ENCODE measurements at places on chromosomes 1 and 21.

- DNase-seq: no peak
Measured at GRCh38 chr1:69733061-69733460, 165.3 kb downstream of the LRRC7 start.

DNA sequence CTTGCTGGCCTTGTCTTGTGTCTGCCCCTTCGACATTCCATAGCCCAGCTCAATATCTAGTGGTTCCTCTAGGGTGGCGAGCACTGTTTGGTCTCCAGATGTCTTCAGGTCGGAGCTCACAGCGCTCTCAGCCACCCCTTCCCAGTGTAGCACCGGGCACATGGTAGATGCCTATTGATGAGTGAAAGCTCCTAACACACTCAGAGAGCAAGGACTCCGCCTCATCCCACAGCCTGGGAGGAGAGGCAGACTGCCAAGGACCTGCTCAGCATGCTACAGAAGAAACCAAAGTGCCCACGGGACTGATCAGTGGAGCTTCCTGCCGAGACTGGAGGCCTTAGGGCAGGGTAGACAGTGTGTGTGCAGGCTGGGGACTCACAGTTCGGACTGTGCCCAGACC is 10.9 kb downstream of the PCSK9 start:
- peak; percentile 38 for DNase-seq

DNA sequence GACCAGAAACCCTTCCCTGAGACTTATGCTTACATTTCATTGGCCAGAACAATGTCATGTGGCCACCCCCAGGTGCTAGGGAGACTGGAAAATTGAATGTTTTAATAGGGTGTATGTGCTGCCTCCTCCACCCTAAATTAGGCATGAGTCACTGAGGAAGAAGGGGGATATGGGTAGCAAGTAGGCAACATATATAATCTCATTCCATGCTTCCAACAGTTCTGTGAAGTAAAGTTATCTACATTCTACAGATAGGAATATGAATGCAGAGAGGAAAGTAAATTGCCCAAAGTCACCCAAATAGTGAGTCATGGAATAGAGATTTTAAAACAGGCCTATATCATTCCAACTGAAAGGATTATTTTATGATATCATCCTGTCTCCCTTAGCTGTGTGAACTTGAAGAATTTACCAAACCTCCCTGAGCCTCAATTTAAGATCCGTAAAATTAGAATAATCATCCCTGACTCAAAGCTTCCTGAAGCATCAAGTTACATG is 168.6 kb upstream of the FGGY start:
- no peak for DNase-seq

- DNase-seq: no peak
Measured at GRCh38 chr1:118338936-118339335, 153.9 kb upstream of the SPAG17 start.

DNA sequence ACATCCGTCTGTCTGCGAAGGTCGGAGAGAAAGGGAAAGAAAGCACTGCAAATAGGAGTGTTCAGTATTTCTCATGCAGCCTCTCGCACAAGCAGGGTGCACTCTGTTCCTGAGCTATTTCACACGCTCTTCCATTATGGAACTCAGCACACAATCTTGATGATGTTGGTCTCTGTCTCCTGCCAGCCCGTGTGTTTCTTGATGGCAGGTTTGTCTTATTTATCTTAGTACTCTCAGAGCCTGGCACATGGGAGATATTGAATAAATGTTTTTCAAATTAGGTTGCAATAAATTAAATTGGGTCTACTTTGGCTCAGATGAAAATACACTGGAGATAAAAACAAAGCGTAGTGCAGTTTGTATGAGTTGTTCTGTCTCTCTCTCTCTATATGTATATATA is 134.9 kb upstream of the ETS2 start:
- no peak for DNase-seq

DNA sequence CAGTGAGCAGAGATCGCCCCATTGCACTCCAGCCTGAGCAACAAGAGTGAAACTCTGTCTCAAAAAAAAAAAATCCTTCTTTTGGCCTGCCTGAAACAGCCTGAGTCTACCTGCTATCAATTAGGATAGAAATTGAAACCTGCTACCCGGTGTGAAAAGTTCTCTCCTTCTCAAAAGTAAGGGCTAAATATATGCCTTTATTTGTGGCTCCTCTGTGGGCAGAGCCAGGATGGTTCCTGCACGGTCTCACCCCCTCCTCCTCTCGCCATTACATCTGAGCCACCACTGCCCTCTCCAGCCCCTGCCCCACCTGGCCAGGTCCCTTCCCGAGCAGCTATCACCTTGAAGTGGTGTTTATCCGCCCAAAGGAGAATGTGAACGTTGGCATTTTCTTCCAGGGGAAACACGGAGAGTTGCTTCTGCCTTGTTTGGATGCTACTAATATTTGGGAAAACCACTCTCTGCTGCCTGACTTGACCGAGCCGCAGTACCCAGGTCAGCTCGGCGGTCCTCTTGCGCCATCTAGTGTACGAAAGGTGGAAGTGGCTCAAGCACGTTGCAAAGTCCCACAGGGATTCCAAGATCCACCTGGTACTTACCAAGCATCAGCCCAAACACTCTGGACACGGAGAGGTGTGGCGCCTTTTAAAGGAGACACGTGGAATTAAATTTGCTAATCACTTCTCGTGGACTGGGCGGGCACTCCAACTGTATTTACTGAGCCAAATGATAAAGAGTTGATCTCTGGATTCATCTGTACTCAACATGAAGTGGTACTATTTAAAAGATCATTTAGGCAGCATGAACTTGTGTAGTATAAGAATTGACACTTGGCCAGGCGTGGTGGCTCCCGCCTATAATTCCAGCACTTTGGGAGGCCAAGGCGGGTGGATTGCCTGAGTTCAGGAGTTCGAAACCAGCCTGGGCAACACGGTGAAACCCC is 31.9 kb downstream of the SETD4 start:
- peak; percentile 37 for DNase-seq

DNA sequence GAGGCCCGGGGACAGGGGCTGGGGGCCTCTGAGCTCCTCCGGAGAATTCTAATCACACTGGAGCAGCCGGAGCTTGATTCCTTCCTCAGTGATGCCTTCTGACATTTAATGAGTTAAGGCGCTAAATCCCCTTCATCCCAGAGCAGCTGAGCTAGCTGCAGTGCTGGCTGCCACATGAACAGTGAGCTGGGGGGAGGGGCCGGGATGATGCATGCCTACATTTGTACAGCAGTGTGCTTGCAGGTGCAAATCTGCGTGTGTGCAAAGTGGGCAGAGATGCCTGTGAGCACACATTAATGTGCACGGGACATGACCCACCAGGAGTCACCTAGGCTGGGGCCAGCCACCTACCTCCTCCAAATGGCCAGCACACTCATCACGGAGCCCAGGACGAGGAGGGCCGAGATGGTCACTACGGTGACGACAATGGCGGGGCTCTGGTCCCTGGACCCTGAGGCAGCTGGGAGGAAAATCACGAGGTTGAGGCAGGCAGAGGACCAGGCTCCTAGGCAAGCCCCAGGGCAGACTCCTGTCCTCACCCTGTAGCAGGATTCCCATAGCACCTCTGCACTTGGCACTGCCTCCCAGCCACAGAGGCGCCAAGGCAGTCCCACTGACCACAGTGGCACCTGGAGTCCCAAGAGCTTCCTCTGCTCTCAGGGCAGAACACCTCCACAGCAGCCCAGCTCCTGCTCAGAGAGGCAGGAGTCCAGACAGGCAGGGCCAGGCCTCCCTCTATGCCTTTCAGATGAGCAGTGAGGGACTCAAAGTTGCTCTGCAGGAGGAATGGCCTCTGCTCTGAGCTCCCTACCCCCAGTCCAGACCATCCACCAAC is 34.7 kb downstream of the CDCA8 start:
- DNase-seq: no peak

DNA sequence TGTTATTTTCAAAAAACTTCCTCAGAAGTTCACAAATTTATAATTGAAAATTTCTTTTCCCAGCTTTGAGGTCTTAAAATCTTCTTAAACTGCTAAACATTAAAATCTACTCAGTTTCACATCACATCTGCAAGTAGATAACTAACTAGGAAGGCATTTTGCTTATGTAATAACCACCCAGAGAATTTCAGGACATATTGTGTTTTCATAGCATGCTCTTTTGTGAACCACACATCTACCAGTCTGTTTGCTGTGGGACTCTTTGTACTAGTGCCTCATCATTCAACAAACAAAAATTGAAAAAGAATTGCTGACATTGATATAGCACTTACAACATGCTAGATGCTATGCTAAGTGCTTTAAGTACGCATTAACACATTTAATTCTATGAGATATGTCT is 31.6 kb upstream of the C1orf146 start:
- DNase-seq: peak; percentile 46

DNA sequence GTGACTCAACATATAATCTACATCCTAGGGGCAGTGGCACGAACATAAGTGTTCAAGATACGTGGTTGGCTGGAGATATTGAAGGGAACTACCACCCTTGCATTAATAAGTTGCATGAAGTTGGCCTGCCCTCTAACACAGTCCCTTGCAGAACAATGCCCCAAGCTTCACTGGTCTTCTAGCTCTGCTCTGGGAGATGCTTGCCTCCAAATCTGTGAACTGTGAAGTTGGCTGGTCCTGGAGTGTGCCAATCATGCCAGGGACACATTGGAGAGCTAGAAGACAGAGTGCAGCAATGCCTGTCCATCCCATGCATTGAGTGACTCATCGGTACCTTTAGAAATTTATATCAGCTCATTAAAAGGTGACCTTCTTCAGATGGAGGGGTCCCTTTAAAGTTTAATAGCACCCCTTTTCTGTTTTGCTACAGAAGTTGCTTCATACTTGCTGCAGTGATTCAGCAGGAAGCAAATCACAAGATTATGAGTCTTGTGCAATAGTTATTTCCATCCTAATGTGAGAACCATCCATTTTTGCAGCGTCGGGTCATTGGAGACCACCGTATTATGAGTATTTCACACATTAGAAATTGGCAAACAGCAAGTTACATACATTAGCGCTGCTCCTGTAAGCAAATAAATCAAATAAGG is 55.2 kb upstream of the KAZN start:
- DNase-seq: no peak

DNA sequence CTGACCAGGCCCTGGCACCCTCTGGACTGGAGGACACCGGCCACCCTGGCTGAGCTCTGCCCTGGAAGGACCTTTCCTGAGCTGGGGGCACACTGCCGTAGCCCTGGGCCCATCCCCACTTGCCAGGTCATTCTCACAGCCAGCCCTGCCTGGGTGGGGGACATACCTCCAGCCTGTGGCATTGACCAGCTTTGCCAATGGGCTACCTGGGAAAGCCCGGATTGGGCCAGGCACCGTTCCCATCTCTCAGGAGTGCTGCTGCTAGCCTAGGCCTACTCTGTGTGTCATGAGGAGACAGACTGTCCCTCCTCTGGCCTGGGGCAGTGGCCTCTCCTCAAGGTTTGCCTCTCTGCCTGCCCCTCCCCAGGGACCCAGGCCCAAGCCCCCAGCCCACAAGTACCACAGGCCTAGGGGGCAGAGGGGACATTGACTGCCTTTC is 40.0 kb downstream of the COQ8A start:
- no peak for DNase-seq

- DNase-seq: no peak
Measured at GRCh38 chr1:193068013-193068412, 8.6 kb downstream of the RO60 start.

DNA sequence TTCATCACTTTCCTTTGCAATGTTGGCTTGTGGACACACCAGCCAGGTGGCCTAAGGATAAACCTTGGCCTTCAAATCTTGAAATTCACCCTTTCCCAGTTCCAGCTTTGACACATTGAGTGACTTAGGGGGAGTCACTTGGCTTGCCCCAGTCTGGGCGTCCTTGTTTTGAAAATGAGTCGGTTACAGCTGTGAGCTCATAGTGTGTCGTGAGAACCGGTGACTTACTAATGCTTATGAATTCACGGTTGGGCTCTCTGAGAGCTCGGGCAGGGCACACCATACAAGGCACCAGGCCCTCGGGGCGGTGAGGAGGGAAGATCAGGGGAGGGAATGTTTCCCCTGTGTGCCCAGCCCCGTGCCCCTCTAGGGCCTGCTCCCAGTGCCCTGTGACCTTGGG is 126.9 kb upstream of the TMPRSS2 start:
- DNase-seq: no peak

DNA sequence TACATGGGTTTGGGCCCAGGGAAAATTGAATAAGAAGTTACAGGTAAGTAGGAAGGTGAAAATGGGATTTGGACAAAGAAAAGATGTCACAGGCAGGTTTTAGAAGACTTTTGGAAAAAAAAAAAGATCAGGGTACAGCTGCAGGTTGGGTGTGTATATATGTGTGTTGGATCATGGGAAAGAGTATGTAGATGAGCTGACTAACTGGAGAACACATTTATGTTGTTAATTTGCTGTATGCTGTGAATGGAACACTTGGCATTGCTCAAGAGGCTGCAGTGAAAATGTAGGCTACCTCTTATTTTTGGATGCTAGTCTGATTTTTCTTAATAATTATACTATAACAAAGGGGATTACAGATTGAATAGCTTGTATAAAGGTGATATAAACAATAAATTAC is 577.7 kb upstream of the USP24 start:
- DNase-seq: no peak

DNA sequence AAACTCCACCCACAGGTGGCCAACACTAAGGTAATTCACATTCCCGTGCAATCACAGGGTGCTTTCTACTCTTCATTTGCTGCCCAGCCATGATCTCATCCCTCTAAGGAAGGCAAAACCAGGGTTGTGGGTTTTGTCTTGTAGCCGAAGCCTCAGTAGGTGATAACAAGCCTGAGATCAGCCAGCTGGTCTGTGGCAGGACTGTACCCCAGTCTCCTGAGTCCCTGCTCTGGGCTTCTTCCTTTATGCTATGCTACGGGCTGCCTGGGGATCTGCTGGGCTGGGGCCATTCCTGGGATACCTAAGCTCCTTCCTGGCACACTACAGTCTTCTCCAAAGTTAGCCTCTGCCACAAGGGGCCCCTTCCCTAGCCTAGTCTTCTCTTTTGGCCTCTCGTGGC is 9.8 kb downstream of the PPFIA4 start:
- DNase-seq: no peak

- DNase-seq: no peak
Measured at GRCh38 chr1:84259376-84259775, 42.1 kb upstream of the SAMD13 start.

GRCh38 chr1:206490771-206491405 is 16.4 kb upstream of the RASSF5 start:
- DNase-seq: peak; percentile 67

- DNase-seq: no peak
Measured at GRCh38 chr1:245879091-245879490, 628.0 kb downstream of the SMYD3 start.

- DNase-seq: no peak
Measured at GRCh38 chr1:25473653-25474225, 43.0 kb downstream of the MACO1 start.

All from non-pigmented ciliary epithelial cell (primary cell).